ENCODE measurements at places on chromosomes 2 and 18.

DNA sequence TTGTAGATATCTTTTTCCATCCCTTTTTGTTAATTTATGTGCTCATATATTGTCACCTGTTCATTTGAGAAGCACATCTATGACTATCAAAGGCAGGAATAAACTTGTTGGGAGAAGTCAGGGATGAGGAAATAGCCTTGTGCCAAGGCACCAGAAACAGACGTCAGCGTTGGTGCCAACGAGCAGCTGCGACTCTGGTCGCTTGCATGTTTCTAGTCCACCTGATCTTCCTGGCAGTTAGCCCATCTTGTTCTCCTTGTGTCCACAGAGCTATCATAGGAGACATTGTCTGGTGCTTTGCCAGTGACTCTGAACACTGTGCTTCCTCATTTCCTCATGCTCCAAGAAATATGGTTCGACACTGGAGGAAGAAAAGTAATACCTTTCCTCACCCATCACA is 374.4 kb downstream of the PTPRM start:
- no peak for DNase-seq
- H3K36me3 ChIP-seq = no peaks in the 10 kb centered on the region
- no peak overlapping the region for H3K4me3 ChIP-seq
- H3K27me3 ChIP-seq = no peaks in the 10 kb centered on the region

DNA sequence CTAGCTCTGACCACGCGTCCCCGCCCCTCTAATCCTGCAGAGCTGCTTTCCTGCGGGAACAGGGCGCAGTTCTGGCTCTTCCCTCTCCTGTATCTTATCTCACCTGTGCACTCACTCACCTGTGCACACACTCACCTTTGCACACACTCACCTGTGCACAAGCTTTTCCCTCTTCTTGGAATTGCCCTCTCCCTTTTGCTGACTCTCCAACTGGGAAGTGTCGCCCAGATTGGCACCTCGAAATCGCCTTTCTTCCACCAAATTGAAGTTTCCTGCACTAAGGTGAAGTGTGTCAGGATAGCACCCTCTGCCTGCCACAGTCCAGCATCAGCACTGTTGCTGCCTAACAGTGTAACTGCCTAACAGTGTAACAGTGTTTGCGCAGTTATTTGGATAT is 566 bp upstream of the CMPK2 start:
- peak; percentile 45 for DNase-seq
- peaks cover 22% of the 10 kb centered on the region for H3K4me1 ChIP-seq
- H3K4me3 ChIP-seq = peak overlapping the region; percentile 88
- H3K36me3 ChIP-seq = no peaks in the 10 kb centered on the region
- H3K27me3 ChIP-seq = no peaks in the 10 kb centered on the region
- H3K27ac ChIP-seq = peak overlapping the region; percentile 41

- H3K27me3 ChIP-seq = no peaks in the 10 kb centered on the region
- no peak overlapping the region for H3K27ac ChIP-seq
- H3K4me1 ChIP-seq = peaks cover 17% of the 10 kb centered on the region
- H3K36me3 ChIP-seq = no peaks in the 10 kb centered on the region
- H3K4me3 ChIP-seq = no peak overlapping the region
Measured at GRCh38 chr2:108594982-108595464, 60.8 kb downstream of the LIMS1 start.

DNA sequence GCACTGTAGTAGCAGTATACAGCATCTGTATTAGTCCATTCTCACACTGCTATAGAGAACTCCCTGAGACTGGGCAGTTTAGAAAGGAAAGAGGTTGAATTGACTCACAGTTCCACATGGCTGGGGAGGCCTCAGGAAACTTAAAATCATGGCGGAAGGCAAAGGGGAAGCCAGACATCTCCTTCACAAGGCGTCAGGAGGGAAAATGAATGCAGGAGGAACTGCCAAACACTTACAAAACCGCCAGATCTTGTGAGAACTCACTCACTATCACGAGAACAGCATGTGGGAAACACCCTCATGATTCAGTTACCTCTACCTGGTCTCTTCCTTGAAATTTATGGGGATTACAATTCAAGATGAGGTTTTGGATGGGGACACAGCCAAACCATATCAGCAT is 25.4 kb downstream of the MAP4K4 start:
- no peaks in the 10 kb centered on the region for H3K27me3 ChIP-seq
- DNase-seq = no peak
- no peak overlapping the region for H3K4me3 ChIP-seq
- peaks cover 88% of the 10 kb centered on the region for H3K4me1 ChIP-seq
- no peak overlapping the region for H3K27ac ChIP-seq

- no peaks in the 10 kb centered on the region for H3K4me1 ChIP-seq
- no peak overlapping the region for H3K4me3 ChIP-seq
- H3K27me3 ChIP-seq = no peaks in the 10 kb centered on the region
- H3K27ac ChIP-seq = no peak overlapping the region
Measured at GRCh38 chr2:16623031-16623430, 42.6 kb downstream of the CYRIA start.

DNA sequence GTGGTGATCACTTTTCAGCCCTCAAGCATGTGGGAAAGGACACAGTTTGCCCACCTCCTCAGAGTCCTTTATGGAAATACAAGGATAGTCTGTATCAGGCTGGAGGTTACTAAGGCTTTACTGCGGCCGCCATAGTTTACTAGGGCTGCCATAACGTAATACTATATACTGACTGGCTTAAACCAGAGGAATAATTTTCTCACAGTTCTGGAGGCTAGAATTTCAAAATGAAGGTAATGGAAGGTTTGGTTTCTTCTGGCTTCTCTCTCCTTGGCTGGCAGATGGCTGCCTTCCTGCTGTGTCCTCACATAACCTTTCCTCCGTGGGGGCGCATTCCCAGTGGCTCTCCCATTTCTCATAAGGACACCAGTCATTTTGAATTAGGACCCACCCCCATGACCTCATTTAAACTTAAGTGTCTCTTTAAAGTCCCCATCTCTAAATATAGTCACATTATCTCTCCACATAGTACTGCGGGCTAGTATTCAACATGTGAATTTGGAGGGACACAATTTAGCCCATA is 12.5 kb upstream of the ATIC start:
- H3K4me3 ChIP-seq = no peak overlapping the region
- no peaks in the 10 kb centered on the region for H3K36me3 ChIP-seq
- no peaks in the 10 kb centered on the region for H3K27me3 ChIP-seq
- H3K27ac ChIP-seq = no peak overlapping the region
- H3K4me1 ChIP-seq = no peaks in the 10 kb centered on the region

DNA sequence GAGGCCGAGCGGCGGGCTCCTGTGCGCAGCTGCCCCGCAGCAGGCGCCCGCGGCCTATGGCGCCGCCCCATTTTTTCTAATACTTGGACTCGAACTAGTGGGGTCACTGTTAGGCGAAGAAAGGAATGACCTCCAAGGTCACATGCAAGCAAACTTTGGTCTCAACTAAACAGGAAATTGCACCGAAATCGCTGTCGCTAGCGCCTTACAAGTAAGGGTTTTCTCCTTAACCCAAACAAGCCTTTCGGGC is 339 bp downstream of the ACAA2 start:
- H3K27ac ChIP-seq = peak overlapping the region; percentile 80
- no peak for DNase-seq
- H3K4me3 ChIP-seq = peak overlapping the region; percentile 90
- H3K36me3 ChIP-seq = no peaks in the 10 kb centered on the region

GRCh38 chr2:108918156-108918874 is 70.7 kb downstream of the EDAR start:
- no peaks in the 10 kb centered on the region for H3K27me3 ChIP-seq
- H3K4me1 ChIP-seq = no peaks in the 10 kb centered on the region
- no peak overlapping the region for H3K27ac ChIP-seq
- no peaks in the 10 kb centered on the region for H3K36me3 ChIP-seq
- H3K4me3 ChIP-seq = no peak overlapping the region

- no peaks in the 10 kb centered on the region for H3K4me1 ChIP-seq
- H3K4me3 ChIP-seq = no peak overlapping the region
- H3K36me3 ChIP-seq = no peaks in the 10 kb centered on the region
Measured at GRCh38 chr2:216555274-216555673, 56.6 kb downstream of the RPL37A start.

- no peak overlapping the region for H3K4me3 ChIP-seq
- H3K27me3 ChIP-seq = no peaks in the 10 kb centered on the region
- H3K4me1 ChIP-seq = no peaks in the 10 kb centered on the region
- H3K36me3 ChIP-seq = no peaks in the 10 kb centered on the region
Measured at GRCh38 chr2:191401287-191401686, 156.1 kb downstream of the MYO1B start.

DNA sequence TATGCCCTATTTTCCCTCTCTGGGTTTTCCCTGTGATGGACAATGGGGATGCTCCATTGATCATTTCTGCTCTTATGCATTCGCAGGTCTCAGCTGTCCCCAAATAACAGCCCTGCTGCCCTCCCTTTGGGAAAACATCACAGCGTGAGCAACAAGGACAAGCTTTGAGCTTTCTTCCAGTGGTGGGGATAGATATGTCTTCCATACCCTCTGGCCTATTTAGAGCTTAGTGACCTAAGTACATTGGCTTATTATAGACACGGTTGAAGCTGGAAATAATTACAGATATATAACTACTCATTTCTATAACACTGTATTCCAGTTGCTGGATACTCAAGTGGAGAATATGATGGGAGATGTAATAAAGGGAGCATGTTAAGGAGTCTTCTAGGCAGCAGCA is 304.3 kb upstream of the MGAT5 start:
- H3K4me3 ChIP-seq = no peak overlapping the region
- H3K27ac ChIP-seq = no peak overlapping the region
- no peaks in the 10 kb centered on the region for H3K4me1 ChIP-seq
- H3K36me3 ChIP-seq = no peaks in the 10 kb centered on the region
- no peak for DNase-seq
- no peaks in the 10 kb centered on the region for H3K27me3 ChIP-seq

- H3K36me3 ChIP-seq = no peaks in the 10 kb centered on the region
- no peak overlapping the region for H3K4me3 ChIP-seq
- H3K4me1 ChIP-seq = no peaks in the 10 kb centered on the region
Measured at GRCh38 chr2:231034291-231034882, 2.9 kb upstream of the C2orf72 start.

DNA sequence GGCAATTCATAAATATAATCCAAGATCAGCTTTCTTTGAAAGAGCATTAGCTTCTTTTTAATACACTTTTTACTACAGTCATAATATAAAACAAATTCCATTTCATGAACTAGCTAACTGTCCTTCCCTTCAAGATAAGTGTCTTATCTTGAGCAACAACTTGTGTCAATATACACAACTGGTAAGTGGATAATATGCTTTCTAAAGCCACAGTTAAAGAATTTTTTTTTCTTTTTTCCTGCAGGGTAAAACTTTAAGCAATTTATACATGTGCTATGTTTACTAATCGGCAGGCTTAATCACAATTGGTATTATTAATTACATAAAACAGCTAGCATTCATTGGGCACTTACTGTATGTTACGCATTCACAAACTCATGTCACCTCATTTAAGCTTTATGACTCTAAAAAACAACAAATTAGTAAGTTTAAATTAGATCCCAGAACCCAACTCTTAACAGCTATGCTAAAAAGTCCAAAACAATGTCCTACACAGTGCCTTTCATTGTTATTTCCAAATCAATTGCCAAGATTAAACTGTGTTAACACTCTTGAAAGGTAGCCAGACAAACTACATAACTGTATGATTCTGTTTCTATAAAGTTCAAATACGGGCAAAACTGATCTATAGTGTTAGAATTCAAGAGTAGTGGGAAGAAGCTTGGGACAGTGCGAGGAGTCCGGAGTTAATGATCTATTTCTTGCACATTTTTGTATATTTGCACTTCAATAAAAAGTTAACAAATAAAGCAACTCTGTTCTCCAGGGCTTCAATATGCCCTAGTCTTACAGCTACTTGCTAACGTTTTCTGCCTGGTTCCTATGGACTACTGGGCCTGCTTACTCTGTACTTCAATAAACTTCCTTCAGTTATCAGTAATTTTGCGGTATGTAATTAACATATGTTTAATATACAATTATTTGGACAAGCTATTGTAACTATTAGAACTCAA is 6.0 kb downstream of the TXNL1 start:
- no peaks in the 10 kb centered on the region for H3K36me3 ChIP-seq
- no peak for DNase-seq
- no peak overlapping the region for H3K4me3 ChIP-seq
- no peak overlapping the region for H3K27ac ChIP-seq

GRCh38 chr2:111662039-111662770 is 221.8 kb downstream of the ANAPC1 start:
- H3K36me3 ChIP-seq = no peaks in the 10 kb centered on the region
- H3K27me3 ChIP-seq = no peaks in the 10 kb centered on the region
- no peak overlapping the region for H3K4me3 ChIP-seq
- no peak overlapping the region for H3K27ac ChIP-seq

- no peak overlapping the region for H3K27ac ChIP-seq
- no peaks in the 10 kb centered on the region for H3K36me3 ChIP-seq
- DNase-seq = no peak
Measured at GRCh38 chr2:238308177-238308576, 12.1 kb upstream of the TRAF3IP1 start.

- DNase-seq = no peak
- peaks cover 60% of the 10 kb centered on the region for H3K4me1 ChIP-seq
- H3K36me3 ChIP-seq = no peaks in the 10 kb centered on the region
- no peak overlapping the region for H3K4me3 ChIP-seq
- H3K27me3 ChIP-seq = no peaks in the 10 kb centered on the region
Measured at GRCh38 chr2:230668184-230668938, 44.3 kb upstream of the CAB39 start.

DNA sequence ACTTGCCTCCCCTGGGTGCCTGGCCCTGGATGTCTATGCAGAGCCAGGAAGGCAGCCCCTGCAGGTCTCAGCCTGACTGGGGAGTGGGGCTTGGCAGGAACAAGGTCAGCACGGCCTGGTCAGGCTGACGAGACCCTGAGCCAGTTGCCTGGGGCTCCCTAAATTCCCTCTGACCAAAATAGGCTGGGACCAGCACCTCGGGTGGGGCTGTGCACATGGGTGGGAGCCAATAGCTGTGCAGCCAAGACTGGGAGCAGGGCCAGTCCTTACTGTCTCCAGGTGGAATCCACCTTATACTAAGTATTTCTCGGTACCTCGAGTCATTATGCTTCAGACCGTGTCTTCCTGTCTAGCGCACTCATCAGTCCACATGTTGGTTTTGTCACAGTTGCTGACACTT is 11.4 kb upstream of the IL1R2 start:
- no peaks in the 10 kb centered on the region for H3K27me3 ChIP-seq
- H3K4me3 ChIP-seq = no peak overlapping the region
- DNase-seq = no peak
- no peaks in the 10 kb centered on the region for H3K4me1 ChIP-seq
- H3K27ac ChIP-seq = no peak overlapping the region
- H3K36me3 ChIP-seq = no peaks in the 10 kb centered on the region

- H3K27ac ChIP-seq = no peak overlapping the region
- H3K4me3 ChIP-seq = no peak overlapping the region
- peaks cover 9% of the 10 kb centered on the region for H3K27me3 ChIP-seq
- peaks cover 7% of the 10 kb centered on the region for H3K4me1 ChIP-seq
- no peaks in the 10 kb centered on the region for H3K36me3 ChIP-seq
Measured at GRCh38 chr2:60581433-60582282, 28.2 kb upstream of the BCL11A start.

DNA sequence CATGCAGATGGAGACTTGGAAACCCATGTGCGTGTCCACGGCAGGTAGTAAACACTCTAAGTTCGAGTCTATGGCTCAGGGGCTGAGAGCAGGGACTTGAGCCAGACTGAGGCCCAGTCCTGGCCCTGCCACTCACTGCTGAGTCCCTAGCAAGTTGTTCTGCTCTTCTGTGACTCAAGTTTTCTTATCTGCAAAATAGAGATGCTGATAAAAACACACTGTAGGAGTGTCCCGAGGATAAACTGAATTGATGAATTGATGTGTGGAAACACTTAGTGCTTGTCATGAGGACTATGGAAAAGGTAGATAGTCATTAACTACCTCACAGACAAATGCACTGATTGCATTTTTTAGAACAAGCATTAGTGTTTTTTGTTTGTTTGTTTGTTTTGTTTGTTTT is 73.2 kb downstream of the BOLA3 start:
- no peaks in the 10 kb centered on the region for H3K4me1 ChIP-seq
- H3K4me3 ChIP-seq = no peak overlapping the region
- no peak for DNase-seq
- H3K27ac ChIP-seq = no peak overlapping the region
- H3K36me3 ChIP-seq = peaks cover 17% of the 10 kb centered on the region

Measured in CD4-positive, alpha-beta memory T cell (primary cell).